Omental fat pad (tissue), 4 donors: ENCODE measurements at places on chromosomes 6 and 20. TPM values are rescaled to one million over a fixed set of nuclear protein-coding genes. Genes with fewer than 3 reads are reported as not detected.

DNA sequence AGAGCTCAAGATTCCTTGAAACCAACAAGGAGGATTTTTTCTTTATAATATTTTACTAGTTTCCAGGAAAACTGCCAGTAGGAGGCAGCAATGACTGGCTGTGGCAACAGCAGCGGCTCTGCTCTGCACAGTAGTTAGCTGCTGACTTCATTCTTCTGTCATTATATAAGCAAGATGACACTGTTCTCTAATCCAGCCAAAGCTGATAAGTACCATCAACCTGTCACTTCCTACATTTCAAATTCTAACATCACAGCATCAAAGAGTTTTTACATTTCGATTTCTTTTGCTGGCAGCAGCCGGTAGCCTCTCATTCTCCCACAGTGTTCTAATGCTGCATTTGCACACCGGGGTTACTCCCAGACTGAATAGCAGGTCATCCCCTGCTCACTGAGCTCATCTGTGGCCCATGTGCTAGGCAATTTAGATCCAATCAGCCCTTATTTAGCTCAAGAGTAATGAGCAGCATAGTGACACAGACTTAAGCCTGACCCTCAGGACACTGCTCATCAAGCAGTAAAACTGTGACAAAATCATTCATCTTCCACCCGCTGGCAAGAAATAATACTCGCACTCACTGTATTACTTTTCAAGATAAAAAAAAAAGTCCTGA lies 67.8 kb downstream of the MMS22L start:
- DNase-seq: no peak

DNA sequence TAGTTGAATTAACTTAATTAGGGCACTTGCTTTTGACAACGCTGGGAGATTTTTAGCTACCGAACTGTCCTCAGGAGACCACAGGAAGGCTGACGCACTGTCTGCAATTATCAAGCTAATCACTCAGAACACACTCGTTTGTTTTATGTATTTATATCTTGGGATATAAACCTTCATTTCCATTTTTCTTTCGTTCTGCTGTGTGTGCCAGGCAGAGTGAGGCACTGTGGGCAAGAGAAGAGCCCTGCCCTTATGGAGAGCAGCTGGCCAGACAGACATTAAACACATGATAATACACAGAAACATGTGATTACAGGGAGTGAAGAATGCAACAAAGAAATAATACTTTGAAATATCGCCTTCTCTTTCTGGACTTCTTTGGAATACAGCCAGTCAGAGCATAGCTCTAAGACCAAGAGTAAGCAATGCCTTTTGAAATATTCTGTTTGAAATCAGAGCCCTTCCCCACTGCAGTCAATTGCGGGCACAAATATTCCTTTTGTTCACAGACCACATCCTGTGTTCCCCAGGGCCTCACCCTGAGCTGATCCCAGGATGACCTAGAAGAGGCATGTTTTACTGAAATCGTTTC lies 96.8 kb downstream of the ANKRD60 start:
- no peak for DNase-seq

DNA sequence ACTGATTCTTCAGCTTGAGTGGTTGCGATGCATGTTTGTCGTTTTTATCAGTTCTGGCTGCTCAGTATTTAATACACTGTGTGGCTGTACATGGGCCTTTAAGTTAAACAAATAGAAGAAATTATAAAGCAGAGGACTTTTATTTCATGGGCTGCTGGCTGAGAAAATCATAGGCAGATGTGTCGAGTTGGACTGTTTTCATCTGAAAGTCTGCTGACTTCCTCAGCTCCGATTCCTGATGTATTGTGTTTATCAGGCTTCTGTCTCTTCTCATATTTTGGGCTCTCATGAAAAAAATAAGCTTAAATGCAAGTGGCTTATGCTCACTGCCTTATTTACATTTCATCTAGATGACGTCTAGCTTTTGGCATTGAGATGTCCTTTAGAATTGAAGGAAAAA lies 129.5 kb upstream of the GGTLC1 start:
- no peak for DNase-seq

The GSTA1 gene
- total RNA-seq: not detected

The SPATA25 gene
- total RNA-seq: 1.8 TPM

The CALHM4 gene
- total RNA-seq: not detected

- DNase-seq: no peak
Measured at GRCh38 chr6:36276581-36277536, 7.0 kb downstream of the PNPLA1 start.

The KHDC1L gene
- total RNA-seq: not detected

The GABRR2 gene
- total RNA-seq: 1.3 TPM

DNA sequence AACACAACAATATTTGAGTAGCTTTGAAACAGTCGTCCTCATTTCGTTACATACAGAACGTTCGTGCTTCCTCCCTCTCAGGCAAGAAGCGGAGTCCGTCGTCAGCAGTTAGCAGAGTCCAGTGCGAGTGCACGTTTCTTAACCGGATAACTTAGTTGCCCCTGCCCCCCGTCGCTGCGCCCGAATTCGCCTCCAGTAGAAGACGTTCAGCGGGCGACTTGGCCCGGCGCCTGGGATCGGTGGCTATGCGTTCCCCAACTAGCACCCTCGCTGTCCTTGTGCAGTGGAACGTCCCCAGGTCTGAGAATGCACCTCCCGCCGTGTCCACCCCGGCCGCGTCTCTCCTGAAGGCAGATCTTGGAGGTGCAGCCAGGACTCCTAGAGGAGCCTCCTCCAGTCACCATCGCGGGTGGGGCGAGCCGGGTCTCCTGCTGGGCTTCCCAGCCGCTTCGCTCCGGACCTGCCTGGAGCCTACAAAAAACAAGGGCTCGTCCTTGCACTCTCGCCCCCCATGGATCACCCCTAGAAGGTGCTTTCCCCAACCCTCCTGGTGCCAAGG lies 910 bp upstream of the PCSK2 start:
- DNase-seq: no peak

- DNase-seq: no peak
Measured at GRCh38 chr6:158069800-158070195, 88.1 kb downstream of the SYNJ2 start.

DNA sequence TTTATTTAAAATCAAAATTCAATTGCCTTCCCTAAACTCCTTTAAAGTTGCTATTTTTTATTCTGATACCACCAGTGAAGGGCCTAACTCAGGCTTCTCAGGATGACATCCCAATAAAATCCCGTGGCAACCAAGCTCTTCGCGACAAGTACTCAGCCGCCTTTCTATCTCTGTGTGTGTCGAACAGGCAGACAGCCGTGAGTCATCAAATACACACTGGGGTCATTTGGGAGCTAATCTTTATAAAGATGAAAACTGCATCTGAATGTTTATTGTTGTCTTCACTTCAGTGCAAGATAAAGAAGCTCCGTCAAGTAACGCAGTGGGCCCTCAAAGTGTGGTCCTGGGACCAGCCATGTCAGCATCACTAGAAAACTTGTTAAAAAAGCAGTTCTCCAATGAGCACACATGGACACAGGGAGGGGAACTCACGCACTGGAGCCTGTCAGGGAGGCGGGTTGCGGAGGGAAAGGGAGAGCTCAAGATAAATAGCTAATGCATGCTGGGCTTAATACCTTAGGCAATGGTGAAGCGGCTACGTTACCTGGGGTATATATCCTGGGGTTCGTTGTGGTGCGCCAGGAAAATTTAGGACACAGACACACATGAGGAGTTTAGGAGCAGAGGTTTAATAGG lies 119.3 kb downstream of the RNF144B start:
- DNase-seq: no peak

- no peak for DNase-seq
Measured at GRCh38 chr6:144087789-144088426, 7.5 kb downstream of the SF3B5 start.

GRCh38 chr6:122660296-122660695 lies 50.1 kb downstream of the PKIB start:
- DNase-seq: no peak

DNA sequence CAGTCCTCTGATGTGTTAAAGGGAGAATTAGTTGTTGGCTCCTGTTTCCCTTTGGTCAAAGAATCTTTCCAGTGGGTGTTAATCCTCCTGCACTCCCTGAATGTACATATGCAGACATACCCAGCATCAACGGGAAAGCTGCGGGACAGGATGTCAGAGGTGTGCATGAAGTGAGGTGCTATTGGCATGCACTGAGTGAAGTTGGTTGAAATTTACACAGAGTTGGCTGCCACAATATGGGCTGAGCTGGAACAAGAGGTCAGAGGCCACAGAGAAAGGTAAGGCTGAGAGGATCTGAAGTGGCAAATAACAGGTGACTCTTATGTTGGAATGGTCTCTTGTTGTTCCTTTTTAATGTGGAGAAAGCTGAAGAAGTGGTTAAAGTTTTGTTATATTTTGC lies 82.7 kb upstream of the AKIRIN2 start:
- DNase-seq: no peak

DNA sequence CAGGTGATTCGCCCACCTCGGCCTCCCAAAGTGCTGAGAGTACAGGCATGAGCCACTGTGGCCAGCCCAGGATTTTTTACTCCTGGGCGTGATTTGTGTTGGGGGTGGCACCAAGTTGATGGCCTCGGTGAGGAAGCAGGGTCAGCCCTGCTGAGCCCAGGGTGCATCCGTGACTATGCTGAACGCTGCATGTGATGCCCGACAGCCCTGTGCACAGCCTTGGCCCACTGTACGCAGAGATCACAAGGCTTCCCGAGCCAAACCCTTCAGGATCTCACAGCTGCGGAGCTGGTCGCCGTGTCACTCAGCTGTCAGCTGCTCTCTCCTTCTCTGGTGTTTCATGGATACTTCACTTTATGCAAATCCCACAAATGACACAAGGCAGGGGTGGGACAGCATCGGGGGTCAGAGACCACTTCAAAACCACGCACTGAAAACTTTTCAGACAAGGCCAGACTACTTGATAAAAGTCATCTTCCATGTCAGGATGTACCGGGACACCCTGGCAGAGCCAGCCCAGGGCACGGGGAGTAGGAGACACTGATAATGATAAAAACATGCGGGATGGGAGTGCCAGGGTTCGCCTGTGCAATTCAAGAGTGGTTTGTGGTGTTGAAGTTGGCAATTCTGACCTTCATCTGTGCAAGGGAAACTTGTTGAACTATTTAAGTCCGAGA lies 31.2 kb upstream of the RPS6KA2 start:
- no peak for DNase-seq

GRCh38 chr6:126039284-126039683 lies 52.9 kb downstream of the TRMT11 start:
- no peak for DNase-seq

DNA sequence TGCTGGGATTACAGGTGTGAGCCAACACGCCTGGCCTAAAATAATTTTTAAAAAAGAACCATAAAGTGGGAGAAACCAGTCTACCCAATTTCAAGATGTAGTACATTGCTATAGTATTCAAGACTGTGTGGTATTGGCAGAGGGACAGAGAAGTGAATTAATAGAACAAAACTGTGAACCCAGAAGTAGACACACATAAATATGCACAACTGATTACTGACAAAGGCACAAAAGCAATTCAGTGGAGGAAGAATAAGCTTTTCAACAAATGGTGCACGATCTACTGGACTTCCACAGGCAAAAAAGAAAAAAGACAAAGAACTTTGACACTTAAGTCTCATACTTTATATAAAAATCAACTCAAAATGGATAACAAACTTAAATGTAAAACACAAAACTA lies 15.5 kb downstream of the ZBTB2 start:
- no peak for DNase-seq

DNA sequence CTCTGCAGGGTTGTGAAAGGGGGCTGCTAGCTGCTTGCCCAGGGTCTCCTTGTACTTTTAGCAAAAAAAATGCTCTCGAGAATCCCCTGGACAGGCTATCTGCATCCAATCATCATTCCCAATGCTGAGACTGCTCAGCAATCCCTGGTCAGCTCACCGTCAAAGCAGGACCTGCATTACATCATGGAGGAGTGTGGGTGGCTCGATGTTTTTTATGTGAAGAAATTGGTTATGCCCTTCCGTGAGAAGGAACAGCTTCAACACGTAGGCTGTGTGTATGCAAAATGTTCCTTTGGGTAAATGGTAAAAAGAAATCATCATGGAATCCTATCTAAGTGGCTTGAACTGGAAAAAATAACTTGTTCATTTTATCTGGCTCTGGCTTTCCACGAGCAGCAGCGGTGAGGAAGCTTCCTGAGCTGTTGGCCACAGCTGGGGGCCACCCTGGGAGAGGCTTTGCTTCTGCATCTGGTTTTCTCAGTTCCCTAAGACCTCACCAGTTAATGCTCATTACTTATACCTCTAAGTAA lies 111.4 kb downstream of the FYN start:
- DNase-seq: no peak

GRCh38 chr20:2221921-2222320 lies 73.9 kb upstream of the TGM3 start:
- DNase-seq: no peak
